PC-3 (cell line): ENCODE measurements at places on chromosomes 5 and 9. TPM values are rescaled to one million over a fixed set of nuclear protein-coding genes. Genes with fewer than 3 reads are reported as not detected.
A peak's percentile ranks its signal among the peaks of the same experiment; 100 is the strongest.

Gene AQP7
- total RNA-seq: not detected in 2 replicates

Gene GHR
- 2.2 and 5.2 TPM in 2 replicates for total RNA-seq

Gene ADGRD2
- total RNA-seq: not detected in 2 replicates

Gene DAP
- 106 and 152 TPM in 2 replicates for total RNA-seq

DNA sequence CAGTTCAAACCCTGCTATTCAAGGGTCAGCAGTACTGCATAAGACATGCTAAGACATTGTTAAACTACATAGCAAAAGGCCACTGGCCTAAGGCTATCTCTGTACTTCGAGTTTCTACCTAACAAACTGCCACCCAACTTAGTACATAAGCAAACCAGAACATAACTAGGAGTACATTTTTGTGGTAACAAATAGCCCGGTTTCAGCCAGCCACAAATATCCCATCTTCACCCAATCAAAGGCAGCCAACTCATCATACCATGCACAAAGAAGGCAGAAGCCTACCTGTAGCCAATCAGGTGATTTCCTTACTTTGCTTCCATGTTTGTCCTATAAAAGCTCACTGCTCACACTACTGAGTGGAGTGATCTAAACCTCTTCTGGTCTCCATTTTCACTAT lies 201.4 kb downstream of the SMARCA2 start:
- no peak overlapping the region for H3K27ac ChIP-seq
- no peaks in the 10 kb centered on the region for H3K27me3 ChIP-seq

- no peak overlapping the region for H3K27ac ChIP-seq
- no peaks in the 10 kb centered on the region for H3K36me3 ChIP-seq
- no peaks in the 10 kb centered on the region for H3K4me1 ChIP-seq
- H3K4me3 ChIP-seq: no peak overlapping the region
- no peak for DNase-seq
These were observed 24.3 kb downstream of the GLT6D1 start for GRCh38 chr9:135614821-135615665.

DNA sequence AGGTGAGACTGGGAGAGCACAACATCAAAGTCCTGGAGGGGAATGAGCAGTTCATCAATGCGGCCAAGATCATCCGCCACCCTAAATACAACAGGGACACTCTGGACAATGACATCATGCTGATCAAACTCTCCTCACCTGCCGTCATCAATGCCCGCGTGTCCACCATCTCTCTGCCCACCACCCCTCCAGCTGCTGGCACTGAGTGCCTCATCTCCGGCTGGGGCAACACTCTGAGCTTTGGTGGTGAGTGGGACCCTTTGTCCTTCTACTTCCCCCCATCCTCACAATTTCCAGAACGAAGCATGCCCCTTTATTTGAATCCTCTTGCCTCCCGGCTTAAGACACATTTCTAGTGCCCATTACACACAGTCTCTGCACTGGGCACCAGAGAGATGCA lies 2.5 kb downstream of the PRSS3 start:
- peaks cover 33% of the 10 kb centered on the region for H3K36me3 ChIP-seq
- no peak for DNase-seq
- no peak overlapping the region for H3K4me3 ChIP-seq
- no peak overlapping the region for H3K27ac ChIP-seq
- peaks cover 11% of the 10 kb centered on the region for H3K4me1 ChIP-seq

- peak; percentile 78 for DNase-seq
- no peaks in the 10 kb centered on the region for H3K36me3 ChIP-seq
- no peaks in the 10 kb centered on the region for H3K4me1 ChIP-seq
- peak overlapping the region; percentile 60 for H3K4me3 ChIP-seq
- H3K27ac ChIP-seq: no peak overlapping the region
- no peaks in the 10 kb centered on the region for H3K27me3 ChIP-seq
These were observed 44.6 kb downstream of the STC2 start for GRCh38 chr5:173283318-173284288.

- no peak overlapping the region for H3K4me3 ChIP-seq
- H3K4me1 ChIP-seq: peaks cover 8% of the 10 kb centered on the region
- H3K36me3 ChIP-seq: no peaks in the 10 kb centered on the region
- H3K27me3 ChIP-seq: no peaks in the 10 kb centered on the region
- no peak overlapping the region for H3K27ac ChIP-seq
These were observed 126.3 kb downstream of the HMHB1 start for GRCh38 chr5:143938230-143938629.

- peaks cover 19% of the 10 kb centered on the region for H3K4me1 ChIP-seq
- peak; percentile 77 for DNase-seq
These were observed 55.3 kb upstream of the MTAP start for GRCh38 chr9:21747175-21747574.

GRCh38 chr5:135829681-135830383 lies 4.6 kb upstream of the SLC25A48 start:
- no peak overlapping the region for H3K27ac ChIP-seq
- no peaks in the 10 kb centered on the region for H3K4me1 ChIP-seq
- no peak overlapping the region for H3K4me3 ChIP-seq
- DNase-seq: peak; percentile 68

DNA sequence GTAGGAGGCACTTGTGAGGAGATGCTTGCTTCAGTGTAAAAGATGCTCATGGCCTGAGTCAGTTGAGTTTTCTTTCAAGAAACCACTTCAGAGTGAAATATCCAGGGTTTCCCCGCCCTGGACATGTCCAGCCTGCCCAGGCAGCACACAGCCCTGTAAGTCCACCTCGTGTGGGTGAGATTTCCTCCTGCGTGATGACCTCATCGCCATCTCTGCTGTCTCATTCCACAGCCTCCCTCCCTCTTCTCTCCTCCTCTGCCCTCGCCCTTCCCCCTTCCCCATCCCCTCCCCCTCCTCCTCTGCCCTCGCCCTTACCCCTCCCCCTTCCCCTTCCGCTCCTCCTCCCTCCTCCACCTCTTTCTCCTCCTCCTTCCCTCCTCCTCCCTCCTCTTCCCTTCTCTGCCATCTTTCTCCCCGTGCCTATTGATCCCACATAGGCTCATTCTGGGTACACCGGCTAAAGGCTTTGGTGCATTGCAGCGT lies 34.0 kb upstream of the NCS1 start:
- H3K27me3 ChIP-seq: no peaks in the 10 kb centered on the region
- no peaks in the 10 kb centered on the region for H3K36me3 ChIP-seq
- H3K27ac ChIP-seq: no peak overlapping the region
- no peak for DNase-seq
- no peak overlapping the region for H3K4me3 ChIP-seq

GRCh38 chr5:174625591-174626350 lies 98.6 kb upstream of the MSX2 start:
- 0 out of 2 replicates have a peak, but pooled peaks cover 5% of the 10 kb centered on the region for H3K4me1 ChIP-seq
- peaks cover 8% of the 10 kb centered on the region; the same call in 1 of the 2 replicates for H3K27me3 ChIP-seq
- no peak overlapping the region for H3K4me3 ChIP-seq
- no peaks in the 10 kb centered on the region for H3K36me3 ChIP-seq
- no peak overlapping the region for H3K27ac ChIP-seq

DNA sequence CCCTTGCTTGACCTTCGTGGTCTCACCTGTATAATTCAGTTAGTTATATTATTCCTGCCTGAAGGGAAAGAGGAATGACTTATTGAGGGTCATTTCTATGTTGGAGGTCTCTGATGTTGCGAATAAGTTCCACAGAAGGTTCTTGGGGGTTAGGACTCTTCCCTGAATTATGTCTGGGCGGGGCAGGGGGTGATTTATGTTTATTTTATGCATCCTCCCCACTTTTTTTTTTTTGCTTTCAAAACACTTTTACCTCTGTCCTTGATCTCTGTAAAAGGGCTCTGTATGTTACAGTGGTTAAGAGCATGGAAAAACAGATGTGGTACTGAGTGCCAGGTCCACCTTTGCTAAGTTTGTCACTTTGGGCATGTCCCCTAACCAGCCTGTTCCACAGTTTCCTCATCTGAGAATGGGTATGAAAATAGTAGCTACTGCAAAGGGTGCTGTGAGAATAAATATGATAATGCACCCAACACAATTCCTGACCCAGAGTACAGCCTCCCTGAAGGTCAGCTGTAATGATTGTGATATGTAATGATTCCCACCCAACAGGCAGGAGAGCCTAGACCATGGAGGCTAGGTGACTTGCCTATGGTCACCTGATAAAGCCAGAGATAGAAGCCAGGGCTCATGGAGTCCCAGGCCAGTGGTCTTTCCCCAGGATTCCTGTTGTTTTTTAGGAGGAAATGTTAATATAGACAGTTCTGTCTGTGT lies 54.8 kb downstream of the SLC22A5 start:
- no peaks in the 10 kb centered on the region for H3K27me3 ChIP-seq
- no peak overlapping the region for H3K27ac ChIP-seq
- H3K36me3 ChIP-seq: no peaks in the 10 kb centered on the region
- H3K4me3 ChIP-seq: no peak overlapping the region
